Activated gamma-delta T cell treated with anti-CD3 and anti-CD28 coated beads, Interleukin-2, amount 50 U/mL, for 16 hours (primary cell): ENCODE measurements at places on chromosomes 11 and 22.

DNA sequence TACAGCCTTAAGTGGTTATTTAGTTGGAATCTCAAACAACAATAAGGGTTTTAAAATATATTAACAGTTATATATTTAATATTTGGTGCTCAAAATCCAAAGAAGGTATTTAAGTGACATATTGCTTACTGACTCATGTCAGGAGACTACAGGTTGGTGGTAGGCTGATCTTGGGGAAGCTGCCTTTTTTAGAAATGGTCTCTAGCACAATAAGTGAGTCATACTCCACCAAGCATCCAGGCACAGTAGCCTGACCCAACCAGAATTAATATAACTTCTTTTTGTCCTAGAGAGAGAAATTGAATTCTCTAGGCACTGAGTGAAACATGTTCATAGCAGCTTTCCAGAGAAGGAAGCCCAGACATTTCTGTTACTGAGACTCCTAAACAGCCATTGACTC is 868.5 kb upstream of the TENM4 start:
- DNase-seq = no peak

DNA sequence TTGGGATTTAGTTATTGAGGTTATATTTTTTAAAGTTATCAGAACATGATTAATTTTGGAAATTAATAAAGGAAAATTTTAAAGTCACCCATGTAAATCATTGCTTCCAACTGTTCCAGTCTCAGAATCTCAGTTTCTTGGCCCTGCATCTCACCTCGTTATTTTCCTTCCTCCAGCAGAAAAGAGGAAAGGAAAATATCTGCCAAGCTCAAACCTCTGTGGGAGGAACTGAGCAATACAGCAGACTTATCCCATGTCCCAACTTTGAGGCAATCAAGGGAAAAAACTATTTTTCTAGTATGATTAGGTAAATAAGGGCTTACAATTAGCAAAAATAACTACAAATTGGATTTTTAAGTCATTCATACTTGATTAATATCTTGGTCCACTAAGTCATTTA is 30.1 kb downstream of the ELMOD1 start:
- no peak for DNase-seq

DNA sequence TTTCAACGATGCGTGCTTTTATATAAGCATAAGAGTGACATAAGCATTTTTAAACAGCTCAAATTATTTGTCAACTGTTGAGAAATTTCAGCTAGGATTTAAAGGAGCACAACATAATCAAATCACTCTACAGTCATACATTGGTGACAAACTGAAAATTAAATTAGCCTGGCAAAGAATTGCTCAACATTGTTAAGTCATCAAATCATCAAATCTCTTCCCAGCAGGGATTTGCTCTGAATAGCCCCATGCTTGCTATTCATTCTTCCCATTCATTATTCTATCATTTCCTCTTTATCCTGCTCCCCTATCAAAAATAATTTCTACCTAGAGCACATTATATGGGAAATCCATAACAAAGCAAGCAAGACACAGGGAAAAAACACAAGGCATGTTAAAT is 198.7 kb upstream of the LUZP2 start:
- no peak for DNase-seq

DNA sequence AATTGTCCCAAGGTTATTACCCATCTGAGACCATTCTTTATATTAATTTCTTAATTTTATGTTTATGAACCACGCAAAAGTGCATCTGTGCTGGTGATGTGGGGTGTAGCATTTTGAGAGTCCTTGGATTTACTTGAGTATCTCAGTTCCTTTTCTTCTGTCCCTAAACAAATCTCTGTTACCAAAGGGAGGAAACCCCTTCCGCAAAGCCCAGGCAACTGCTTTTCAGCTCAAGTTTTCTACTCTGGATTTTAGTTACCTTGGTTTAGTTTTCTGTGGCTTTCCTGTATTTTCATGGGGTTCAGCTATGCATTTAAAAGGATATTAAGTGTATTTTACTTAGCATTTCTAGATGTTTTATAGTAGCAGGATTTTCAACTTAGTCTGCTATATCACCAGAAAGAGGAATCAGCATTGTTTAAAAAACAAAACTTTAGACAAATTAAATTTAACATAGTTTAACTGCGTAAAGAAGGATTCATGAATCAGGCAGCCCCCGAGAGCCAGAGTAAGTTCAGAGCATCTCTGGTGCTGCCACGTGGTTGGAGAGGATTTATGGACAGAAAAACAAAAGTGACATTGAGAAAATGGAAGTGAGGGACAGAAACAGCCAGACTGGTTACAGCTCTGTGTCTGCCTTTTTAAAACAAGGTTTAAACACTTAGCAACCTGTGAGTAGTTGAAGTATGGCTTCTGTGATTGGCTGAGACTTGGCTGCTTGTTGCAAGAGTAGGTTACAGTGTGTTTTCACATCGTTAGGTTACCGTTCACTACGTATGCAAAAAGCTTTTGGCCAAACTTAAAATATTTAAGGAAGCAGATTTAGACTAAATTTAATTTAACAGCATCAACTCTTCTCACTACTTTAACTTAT is 9.6 kb downstream of the ADM start:
- no peak for DNase-seq

DNA sequence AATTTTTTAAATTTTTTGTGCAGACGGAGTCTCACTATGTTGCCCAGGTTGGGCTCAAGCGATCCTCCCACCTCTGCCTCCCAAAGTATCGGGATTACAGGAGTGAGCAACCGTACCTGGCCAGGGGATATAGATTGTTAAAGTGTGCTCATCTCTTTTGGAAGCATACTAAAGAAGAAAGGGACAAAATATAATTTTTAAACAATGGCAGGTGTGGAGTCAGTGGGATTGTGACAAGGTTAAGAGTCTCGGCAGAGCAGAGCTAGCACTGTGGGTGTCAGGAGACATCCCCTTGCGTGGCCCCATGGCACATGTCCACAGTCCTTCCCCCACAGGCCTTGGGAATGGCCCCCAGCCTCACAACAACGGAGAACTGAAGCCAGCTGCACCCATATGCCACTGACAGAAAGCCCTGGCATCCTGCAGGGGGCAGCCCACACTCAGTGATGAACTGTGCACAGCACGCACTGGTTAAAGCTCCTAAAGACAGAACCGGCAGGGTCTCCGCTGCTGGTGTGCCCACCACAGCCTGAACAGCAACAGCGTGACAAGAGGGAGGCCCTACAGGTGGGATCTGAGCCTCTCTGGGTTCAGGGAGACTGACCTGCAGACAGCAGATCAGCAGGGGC is 29.9 kb downstream of the SERPIND1 start:
- DNase-seq = peak; percentile 9

GRCh38 chr11:11916981-11917399 is 75.2 kb downstream of the USP47 start:
- no peak for DNase-seq

DNA sequence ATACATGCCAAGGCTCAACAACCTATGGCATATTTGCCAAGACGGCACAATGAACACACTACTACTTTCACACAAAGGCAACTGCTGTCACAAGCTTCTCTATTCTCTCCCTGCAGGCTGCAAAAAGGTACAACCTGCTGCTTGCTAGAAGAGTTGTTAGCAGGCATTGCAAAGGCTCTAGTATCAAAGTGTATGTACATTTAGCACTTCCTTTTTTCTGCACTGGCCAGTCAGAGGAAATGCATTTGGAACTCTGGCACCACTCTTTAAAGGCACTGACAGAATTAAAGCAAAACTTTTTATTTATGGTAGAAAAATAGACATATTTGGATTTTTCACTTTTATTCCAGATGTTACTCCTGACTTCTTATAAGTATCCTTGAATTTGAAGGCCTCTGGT is 125.9 kb downstream of the CWF19L2 start:
- no peak for DNase-seq
